Stromal cell of bone marrow (primary cell): ENCODE measurements at places on chromosomes 2 and 18.

DNA sequence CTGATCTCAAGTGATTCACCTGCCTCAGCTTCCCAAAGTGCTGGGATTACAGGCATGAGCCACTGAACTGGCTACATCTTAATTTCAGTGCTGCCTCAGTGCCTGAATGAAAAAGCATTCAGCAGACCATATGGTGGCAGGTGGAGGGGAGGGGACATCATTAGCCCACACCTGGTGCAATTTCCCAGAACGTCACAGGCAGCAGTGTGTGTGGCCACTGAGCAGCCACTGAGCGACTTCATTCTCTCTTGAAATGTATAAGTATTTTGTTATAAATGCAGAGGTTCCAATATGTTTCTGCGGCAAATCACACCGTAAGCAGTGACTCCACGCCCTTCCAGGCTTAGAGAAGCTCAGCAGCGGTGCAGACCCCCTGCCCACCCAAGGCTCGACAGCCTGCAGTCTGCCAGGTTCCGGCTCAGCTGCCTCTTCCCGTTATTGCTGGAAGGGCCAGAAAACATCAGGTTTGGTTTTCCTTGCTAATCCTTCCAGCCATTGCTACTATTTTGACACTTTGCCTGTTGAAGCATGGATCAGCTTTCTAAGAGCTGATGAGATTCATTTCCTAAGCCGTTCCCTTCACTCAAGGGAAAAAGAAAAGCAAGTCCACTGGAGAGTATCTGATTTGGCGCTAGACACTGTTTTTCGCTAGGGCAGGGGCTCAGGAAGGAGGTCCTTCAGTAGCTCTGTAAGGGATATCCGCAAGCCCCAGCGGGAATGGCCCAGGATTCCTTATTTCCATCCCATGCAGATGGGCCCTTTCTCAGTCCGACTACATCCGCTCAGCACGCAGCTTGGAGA, 250.7 kb downstream of the VAPA start:
- DNase-seq, result no peak

GRCh38 chr2:168602379-168602778, 146.3 kb downstream of the CERS6 start:
- no peak for DNase-seq

- DNase-seq, result no peak
Measured at GRCh38 chr2:165835363-165835762, 41.3 kb upstream of the GALNT3 start.

DNA sequence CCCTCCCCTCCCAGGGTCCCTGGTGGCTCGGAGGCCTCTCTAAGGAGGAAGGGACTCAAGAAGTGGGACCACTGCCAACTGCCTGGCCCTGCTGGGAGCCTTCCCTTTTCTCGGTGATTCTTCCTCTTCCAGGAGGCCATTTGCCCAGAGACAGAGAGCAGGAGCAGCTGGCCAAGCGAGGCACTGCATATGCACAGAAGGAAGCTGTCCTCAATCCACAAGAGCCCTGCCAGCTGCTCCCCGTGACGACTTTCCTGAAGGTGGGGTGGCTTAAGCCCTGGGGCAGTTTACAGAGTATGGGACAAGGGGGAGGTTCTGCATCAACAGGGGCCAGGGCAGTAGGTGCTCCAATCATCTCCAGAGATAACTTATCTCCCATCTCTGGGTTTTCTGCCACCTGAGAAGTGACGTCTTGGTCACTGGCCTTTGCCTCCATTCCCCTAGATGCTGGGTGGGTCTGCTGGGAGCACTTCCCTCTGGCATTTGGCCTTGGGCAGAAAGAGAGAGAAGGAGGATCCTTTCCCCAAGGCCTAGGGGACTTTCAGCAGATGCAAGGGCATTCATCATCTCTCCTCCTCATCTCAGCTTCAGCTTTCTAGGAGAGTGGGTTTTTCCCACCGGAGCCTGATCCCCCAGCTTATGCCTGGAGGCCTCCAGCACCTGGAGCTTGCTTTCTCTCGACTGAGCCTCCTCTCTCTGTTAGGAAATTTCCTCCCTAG, 28.5 kb downstream of the CIB4 start:
- no peak for DNase-seq

DNA sequence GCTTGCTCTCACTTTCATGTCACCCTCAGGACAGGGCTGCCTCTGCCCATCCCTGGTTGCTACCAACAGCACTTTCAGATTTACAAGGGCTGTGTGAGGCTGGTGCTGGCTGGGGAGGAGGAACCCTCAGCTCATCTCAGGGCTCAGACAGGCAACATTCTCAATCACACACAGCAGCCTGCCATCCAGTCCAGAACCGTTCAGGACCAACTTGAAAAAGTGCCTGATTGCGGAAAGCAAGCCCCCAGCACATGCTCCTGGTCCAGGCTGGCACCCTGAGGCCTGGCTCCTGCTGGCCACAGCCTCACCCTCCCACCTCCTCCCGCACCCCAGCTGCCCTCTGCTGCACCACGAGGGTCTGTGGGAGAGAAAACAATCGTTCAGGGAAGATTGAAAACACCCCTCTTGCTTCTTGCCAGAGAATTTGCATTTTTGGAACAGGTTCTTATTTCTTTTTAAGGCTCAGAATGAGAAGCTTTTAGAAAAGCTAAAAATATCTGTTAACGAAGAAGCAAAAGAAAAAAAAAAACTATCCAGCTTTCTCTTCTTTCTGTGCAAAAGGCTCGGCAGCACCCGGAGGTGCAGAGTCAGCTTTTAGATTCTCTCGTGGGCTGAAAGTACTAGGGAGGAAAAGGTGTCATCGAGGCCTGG, 403.8 kb upstream of the ID2 start:
- no peak for DNase-seq

GRCh38 chr2:163155279-163155883, 316.8 kb upstream of the KCNH7 start:
- DNase-seq, result no peak

DNA sequence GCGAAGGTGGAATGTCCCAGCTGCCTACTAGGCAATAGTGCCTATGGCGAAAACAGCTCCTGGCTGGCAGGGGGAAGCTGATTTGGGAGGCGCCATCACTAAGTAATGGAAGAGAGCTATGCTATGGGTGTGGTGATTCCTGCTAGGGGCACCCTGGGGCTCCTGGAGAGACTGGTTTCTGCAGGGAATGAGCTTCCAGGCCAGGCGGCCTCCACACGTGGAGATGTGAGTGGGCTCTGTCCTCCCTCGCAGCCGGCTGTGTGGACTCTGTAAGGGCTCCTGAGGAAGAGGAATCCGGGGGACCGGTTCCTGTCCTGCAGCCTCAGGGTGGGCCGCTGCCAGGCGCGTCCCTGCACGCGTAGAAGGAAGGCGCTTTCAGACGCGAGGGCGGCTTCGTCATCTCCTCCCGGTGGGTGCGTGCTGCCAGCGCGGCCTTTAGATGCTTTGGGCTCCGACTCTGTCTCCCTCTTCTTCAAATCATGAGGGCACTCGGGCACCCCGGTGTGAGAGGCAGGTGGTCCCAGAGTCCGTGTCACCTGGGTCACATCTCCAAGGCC, 55.5 kb upstream of the ANKRD62 start:
- no peak for DNase-seq

GRCh38 chr2:25933622-25934021, 48.7 kb downstream of the KIF3C start:
- no peak for DNase-seq

- no peak for DNase-seq
Measured at GRCh38 chr2:25649786-25650185, 23.6 kb downstream of the DTNB start.

GRCh38 chr2:30336084-30336483, 104.8 kb downstream of the LBH start:
- DNase-seq, result no peak

GRCh38 chr2:111046670-111047069, 74.0 kb upstream of the BCL2L11 start:
- no peak for DNase-seq

DNA sequence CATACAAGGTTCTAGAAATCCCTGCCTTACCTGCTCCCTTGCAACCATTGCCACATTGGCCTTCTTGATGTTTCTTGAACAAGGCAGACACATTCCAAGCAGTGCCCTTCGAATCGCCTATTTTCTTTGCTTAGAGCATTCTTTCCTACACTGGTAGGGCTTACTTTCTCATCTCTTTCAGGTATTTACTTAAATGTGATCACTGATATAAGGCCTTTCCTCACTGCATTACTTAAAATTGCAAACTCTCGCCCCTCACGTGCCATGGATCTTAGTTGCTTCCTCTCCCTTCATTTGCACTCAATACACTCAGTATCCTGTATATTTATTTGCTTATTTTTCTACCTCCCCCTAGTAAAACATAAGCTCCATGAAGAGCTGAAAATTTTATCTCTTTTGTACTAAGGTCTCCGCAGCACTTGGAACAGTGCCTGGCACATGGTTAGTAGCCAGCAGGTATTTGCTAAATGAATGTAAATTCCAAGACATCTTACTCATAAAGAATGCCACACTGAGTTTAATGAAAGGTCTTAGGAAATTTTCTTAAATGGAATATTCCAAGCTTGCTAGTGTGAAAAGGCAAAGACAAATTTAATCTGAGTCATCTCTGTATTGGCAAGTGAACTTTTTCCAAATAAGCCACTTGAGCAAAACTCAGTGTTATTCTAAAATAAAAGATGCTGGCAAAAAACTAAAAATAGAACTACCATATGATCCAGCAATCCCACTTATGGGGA, 42.4 kb upstream of the FIGN start:
- peak; percentile 71 for DNase-seq

DNA sequence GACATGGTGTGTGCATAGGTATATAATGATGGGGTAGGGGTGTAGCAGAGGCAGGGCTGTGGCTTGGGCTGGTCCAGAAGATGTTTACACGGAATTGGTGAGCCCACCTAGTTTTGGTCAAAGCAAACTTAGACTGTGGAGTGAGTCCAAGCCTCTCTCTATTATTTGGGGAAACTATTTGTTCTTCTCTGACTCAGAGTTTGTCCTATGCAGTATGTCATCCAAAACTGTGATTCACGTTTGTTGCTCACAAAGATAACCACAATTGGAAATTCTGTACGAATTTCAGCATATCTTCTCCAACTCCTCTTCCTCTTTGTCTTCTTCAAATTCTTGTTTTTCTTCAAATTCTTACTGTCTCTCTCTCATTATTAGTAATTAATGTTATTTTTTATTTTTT, 292.9 kb downstream of the XIRP2 start:
- peak; percentile 56 for DNase-seq

DNA sequence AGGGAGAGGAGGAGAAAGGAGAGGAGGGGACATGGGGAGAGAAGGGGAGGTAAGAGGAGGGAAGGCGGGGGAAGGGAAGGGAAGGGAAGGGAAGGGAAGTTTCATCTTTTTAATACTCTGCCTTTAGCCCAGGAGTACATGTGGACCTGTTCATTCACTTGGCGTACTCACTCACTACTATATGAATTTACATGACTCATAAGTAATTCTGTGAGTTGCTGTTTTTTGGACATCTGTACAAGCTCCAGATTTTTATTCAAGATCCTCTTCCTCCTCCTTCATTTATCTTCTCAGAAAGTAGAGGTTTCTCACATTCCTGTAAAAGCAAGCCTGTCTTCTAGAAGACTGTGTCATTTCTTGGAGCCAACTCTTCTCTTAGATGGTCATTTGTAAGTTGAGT, 84.6 kb downstream of the RDH14 start:
- DNase-seq, result no peak

DNA sequence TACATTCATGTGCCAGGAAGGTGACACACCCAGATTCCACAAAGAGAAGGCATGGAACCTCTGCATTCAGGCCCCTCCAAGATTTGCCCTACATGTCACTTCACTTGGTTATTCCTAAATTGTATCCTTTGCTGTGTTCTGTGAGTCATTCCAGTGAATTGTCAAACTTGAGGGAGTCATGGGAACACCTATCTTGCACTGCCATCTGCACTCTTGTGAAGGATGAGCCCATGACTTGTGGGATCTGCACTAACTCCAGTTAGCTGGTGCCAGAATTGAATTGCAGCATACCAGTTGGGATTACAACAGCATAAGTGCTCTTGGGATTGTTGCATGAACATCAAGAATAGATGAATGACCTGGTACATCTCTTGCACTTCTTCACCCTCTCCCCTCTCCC, 1288.0 kb upstream of the ZEB2 start:
- DNase-seq, result no peak

DNA sequence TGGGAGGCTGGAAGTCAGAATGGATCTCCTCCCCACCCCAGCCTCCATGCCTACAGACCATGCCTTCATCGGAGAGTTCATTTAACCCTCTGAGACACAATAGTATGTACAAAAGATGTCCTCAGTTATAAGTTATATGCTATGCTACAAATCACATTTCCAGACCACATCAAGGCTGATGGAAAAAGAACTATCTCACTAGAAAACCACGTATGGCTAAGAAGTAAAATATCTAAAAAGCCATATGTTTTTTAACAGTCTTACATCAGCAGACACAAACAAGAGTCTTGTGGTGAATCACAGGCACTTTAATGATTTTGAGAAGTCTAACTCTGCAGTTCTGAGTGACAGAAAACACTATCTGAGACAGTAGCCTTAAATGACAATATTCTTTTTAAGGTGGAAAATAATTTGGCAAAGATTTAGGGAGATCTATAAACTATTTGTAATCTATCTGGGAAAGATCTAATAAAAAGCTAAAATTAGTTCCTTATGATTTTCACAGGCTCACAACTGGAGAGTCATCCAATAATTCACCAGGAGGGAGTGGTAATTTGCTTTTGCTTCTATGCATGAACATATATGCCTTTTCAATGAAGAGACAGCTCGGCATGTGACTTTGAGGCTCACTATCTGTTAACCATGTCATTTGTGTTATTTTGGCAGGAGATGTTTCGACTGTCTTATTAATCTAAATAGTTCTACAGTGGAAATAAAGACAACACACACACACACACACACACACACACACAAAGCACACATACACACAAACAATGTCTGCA, 197.5 kb downstream of the IRS1 start:
- peak; percentile 16 for DNase-seq

DNA sequence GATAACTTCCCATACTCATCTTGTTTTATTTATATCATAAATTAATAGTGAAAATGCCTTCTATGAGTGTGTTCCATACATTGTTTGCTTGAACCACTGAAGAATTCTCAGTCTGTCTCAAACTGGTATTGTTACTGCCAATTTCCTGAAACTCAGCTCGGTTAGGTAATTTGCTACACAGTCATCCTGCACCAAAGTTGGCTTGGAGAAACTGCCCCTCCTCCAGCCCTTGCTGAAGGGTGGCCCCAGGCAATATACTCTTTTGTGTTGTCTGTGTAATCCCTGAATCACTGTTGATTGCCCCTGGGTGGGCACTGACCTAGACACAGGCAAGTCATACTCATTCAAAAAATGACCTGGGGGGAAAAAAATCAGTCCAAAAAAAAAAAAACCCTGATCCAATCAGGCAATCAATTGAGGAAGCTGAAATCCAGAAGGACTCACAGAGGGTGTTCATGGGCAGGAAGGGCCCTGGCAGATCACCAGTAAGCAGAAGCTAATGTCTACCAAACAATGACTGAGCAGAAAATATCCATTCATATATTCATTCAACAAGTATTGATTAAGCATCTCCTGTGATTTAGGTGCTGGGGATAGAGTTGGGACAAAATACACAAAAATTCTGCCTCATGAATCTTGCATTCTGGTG, 3.8 kb upstream of the SESTD1 start:
- peak; percentile 46 for DNase-seq

GRCh38 chr2:37558623-37559022, 112.8 kb downstream of the CDC42EP3 start:
- no peak for DNase-seq

- DNase-seq, result no peak
Measured at GRCh38 chr2:98394595-98395153, 48.4 kb downstream of the CNGA3 start.
